ENCODE measurements at places on chromosomes 4 and X.

GRCh38 chr4:59598330-59598618 lies 1601.9 kb upstream of the ADGRL3 start:
- DNase-seq, result no peak

- DNase-seq, result no peak
Measured at GRCh38 chr4:24890561-24891126, 22.2 kb downstream of the CCDC149 start.

DNA sequence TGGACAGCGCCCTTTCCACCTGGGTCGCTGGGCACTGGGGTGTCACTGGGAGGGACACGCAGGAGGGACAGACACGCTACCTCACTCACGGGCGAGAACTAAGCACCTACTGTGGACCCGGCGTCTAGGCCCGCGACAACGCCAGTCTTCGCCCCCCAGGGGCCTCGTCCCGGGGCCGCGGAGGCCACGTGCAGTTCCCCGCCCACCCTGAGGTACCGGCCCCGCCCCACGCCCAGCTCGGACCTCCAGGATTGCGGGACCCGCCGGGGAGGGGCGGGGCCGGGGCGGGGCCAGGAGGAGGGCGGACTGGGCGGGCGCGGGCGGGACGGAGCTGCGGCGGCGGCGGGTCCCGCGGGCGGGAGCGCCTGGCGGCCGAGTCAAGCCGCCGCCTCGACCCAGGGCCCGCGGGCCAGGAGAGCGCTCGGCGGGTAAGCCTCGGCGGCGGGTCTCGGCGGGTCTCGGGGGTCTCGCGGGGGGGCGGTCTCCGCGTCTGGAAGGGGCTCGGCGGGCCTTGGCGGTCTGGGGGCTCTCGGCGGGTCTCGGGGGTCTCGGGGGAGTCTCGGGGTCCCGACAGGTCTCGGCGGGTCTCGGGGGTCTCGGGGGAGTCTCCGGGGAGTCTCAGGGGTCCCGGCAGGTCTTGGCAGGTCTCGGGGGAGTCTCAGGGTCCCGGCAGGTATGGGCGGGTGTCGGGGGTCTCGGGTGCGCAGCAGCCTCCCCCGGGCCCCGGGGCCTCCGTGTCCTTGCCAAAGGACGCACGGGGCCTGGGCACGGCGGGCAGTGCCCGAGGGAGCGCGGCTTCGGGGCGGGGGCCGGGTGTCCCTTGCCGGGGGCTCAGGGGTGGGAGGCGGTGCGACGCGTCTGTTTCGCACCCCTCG lies at the start of gene SH3BP2:
Gene SH3BP2 (plus strand): TSS at position 375 of the 875 bp plus-strand sequence. CDS start 27,533 bp downstream, outside the sequence.
- peak; percentile 34 for DNase-seq

DNA sequence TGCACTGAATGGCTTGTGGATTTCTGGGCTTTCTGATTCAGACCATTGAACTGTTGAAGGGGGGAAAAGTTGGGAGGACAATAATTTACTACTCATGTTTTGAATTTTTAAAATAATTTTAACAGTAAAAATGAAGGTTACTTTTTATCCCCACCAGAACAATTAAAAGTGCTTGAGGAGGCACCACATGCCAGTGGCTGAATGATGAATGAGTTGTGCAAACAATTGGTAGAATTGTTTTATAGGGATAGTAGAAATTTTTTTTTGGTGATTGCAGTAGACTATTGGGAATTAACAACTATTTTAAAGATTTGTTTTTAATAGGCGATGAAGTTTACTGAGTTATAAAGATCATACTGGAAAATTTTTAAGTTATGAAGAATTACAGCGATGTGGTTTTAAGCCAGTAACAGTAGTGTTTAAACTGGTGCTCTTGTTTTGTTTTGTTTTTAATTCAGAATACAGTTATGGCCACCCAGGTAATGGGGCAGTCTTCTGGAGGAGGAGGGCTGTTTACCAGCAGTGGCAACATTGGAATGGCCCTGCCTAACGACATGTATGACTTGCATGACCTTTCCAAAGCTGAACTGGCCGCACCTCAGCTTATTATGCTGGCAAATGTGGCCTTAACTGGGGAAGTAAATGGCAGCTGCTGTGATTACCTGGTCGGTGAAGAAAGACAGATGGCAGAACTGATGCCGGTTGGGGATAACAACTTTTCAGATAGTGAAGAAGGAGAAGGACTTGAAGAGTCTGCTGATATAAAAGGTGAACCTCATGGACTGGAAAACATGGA lies 2.7 kb downstream of the REST start:
- DNase-seq, result no peak

DNA sequence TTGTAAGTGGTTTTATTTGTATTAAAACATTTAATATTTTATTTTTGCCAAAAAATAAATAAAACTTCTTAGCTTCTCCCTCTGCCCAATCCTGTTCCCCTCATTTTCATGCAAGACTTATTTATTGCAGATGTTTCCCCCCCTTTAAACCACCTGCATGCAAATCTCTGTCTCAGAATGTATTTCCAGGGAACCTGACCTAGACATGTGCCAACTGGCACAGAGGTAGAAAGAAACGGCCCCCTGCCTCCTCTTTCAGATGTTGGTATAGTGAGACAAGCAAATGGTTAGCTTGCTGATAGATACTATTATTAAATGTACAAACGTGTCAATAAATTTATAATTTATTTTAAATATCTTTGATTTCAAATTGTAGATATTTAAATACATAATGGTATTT lies 47.1 kb downstream of the KLF3 start:
- DNase-seq, result no peak

- DNase-seq, result peak; percentile 35
Measured at GRCh38 chr4:124711471-124712371, 811 bp downstream of the ANKRD50 start.

- peak; percentile 79 for DNase-seq
Measured at GRCh38 chr4:41022116-41022515, 192.2 kb downstream of the APBB2 start.

GRCh38 chr4:125184116-125184515 lies 130.6 kb upstream of the FAT4 start:
- peak; percentile 3 for DNase-seq

- no peak for DNase-seq
Measured at GRCh38 chr4:181503687-181504390, 739.4 kb upstream of the TENM3 start.

- no peak for DNase-seq
Measured at GRCh38 chr4:113094331-113094730, 44.9 kb downstream of the ANK2 start.

GRCh38 chrX:53813670-53814440 lies 127.3 kb upstream of the HUWE1 start:
- no peak for DNase-seq

GRCh38 chrX:154378059-154378798 lies 866 bp upstream of the EMD start:
- no peak for DNase-seq

DNA sequence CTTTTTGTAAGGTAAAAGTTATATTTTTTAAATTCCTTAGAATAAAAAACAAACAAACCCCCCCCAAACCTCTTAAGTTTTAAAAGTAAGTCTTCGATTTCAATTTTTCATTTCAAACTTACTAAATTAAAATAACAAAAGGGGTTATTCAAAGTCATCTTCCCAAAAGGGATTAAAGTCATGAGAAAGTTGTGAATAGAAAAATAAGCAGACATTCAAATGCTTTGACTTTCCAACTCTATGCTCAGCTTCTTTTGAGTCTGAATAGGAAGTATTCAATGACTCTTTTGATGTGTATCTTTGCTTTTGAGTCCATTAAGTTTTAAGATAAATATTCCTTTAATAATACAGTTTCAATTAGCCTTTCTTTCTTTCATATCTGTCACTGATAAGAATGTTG lies 138.3 kb downstream of the GRIA2 start:
- no peak for DNase-seq

DNA sequence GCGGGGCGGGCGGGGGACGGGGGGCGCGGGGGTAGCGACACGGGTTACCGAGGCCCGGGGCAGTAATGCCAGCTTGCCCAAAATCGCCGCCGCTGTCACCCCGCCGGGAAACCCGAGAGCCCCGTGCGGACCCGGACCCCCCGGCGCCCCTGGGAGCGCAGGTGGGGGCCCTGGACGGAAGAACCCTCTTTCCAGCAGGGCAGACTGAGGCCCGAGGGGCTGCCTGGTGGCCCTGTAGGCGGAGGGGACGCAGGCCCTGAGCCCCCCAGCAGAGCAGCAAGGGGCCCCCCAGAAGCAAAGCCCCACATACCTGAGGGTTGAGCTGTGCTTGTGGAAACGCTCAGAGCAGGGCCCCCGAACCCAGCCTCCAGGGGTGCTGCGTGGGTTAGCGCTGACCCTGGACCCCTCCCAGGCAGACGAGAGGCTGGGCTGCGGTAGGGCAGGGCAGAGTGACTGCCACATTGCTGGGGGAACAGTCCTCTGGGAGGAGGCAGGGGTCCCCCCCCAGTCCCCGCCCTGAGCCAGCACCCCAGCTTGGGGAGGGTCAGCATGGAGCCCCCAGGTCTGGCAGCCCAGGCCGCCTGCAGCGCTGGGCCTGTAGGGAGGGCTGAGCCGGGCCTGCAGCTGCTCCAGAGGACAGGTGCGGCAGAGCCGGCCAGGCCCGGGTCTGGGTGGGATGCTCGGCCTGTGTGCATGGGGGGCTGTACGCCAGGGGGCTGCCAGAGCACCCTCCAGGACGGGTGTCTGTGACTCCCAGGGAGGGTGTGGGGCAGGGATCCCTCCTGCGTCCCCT lies 646 bp downstream of the DOK7 start:
- DNase-seq, result no peak

- no peak for DNase-seq
Measured at GRCh38 chrX:46635186-46635585, 61.6 kb downstream of the CHST7 start.

DNA sequence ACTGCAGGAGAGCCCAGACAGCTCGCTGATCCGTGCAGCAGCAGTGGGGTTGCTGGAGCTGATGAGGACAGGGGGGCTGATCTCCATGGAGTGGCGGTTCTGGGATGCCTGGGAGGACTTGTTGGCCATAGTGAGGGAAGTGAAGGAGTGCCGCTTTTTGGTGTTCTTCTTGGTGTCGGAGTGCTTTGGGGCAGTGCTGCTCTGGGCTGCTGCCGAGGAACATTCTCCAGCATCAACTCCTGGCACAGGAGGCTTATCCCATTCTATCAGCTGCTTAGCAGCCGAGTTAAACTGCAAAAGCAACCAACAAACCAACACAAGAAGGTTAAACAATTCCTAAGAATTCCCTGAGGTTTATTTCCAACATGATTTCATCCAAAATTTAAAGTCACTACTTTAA lies 126.3 kb upstream of the CBR4 start:
- DNase-seq, result no peak

DNA sequence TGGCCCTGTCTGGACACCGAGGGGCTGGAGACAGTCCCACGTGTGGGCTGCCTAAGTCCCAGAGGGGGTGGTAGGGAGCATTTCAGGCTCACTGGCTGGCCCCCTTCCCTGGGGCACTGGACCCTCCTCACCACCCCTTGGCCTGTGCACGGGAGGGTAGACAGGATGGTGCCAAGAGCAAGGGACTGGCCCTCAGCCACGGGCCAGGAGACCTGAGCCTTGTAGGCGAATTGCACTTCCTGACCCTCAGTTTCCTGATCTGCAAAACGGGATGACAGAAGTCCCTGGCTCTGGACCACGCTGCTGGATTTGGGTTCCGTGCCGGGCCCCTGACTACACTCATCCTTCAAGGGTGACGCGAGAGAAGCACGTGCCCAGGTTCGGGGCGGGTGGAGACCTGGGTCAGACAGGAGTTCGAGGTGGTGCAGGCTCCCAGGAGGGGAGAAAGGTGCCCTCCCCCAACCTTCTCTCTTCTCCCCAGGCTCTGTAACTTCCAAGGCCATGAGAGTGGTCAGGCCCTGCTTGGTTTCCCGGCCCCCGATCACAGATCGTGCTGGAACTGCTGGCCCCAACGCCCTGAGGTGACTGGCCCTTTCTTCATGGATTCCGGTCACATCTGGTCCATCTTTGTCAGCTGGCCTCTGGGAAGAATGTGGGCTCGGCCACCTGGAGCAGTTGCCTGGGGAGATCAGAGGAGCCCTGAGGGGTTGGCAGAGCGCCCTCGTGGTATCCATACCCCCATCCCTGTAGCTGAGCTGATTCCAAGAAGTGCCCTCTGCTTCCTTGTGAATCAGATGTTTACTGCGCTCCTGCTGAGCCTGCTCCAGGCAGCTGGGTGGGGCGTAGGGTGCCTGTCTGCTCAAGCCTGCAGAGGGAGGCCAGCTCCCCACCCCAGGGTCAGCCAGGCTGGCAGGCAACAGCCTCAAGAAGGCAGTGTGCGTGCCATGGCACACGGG lies 3.3 kb downstream of the SH3BP2 start:
- no peak for DNase-seq

DNA sequence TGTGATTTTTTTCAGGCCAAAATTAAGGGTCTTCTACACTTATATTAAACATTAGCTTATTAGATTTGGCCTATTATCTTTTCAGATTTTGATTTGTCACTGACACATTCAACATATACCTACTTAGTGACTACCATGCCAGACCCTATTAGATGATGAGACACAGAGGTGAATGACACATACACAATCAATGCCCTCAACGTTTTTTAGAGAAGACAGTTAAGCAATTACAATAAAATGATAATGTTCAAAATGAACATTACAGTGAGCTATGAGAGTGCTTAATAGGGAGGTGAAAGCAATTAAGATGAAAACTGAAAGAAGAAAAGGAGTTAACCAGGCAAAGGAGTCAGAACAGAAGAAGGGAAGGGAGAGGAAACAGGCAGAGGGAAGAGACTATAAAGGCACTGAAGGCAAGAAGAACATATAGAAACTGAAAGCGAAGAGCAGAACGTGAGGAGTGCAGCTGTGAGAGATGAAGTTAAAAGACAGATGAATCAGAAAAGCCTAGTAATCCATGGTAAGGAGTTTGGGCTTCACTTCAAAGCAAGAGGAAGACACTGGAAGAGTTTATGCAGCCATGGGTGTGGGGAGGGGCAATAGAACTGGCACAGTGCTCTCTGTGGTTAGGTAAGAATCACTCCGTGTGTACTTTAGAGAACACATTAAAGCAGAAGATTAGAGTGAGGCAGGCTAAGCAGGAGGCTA lies 119.0 kb downstream of the REELD1 start:
- DNase-seq, result peak; percentile 37

DNA sequence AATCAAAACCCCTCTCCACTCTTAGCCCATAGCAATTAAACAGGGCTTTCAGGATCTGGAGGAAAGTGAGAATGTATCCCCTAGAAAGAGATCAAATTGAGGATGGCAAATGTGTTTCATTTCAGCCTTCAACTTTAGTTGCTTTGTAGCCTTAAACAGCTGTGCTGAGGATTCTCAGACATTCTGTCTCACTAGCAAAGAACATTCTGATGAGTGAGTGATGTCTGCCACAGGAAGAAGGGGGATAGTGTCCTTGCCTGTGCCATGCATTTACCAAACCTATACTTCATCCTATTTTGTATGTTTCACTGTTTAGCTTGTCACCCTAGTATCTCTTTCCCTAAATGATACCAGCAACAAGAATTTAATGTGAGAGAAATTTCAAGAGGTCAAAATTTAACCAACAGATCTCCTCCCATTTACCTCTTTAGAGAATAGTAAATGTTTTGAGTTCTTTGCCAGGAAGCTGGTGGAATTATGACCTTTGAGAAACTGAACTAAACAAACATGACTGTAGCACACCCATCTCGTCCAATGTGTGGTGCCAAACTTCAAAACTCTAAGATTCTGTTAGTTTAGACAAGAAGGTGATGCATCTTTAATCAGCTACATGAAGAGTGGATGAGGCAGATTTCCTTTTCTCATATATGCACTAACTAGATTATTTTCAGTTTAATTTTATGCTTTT lies 165.6 kb downstream of the PALLD start:
- DNase-seq, result no peak

All from fibroblast of skin of left quadriceps (primary cell).